Left cardiac atrium (tissue), 4 donors: ENCODE measurements at places on chromosomes 6 and 20. TPM values are rescaled to one million over a fixed set of nuclear protein-coding genes. Genes with fewer than 3 reads are reported as not detected.
A peak's percentile ranks its signal among the peaks of the same experiment; 100 is the strongest.

The CST7 gene
- total RNA-seq: 2.7 TPM

The BAK1 gene
- total RNA-seq: 17.6 TPM

The NR2E1 gene
- not detected for total RNA-seq

GRCh38 chr6:51805517-51805916 lies 281.9 kb downstream of the PKHD1 start:
- DNase-seq: no peak

- no peak for DNase-seq
Measured at GRCh38 chr20:24983896-24984295, 8.7 kb downstream of the APMAP start.

- DNase-seq: no peak
Measured at GRCh38 chr20:50095476-50096078, 17.4 kb downstream of the UBE2V1 start.

- no peak for DNase-seq
Measured at GRCh38 chr20:47167846-47168245, 188.7 kb downstream of the ZMYND8 start.

DNA sequence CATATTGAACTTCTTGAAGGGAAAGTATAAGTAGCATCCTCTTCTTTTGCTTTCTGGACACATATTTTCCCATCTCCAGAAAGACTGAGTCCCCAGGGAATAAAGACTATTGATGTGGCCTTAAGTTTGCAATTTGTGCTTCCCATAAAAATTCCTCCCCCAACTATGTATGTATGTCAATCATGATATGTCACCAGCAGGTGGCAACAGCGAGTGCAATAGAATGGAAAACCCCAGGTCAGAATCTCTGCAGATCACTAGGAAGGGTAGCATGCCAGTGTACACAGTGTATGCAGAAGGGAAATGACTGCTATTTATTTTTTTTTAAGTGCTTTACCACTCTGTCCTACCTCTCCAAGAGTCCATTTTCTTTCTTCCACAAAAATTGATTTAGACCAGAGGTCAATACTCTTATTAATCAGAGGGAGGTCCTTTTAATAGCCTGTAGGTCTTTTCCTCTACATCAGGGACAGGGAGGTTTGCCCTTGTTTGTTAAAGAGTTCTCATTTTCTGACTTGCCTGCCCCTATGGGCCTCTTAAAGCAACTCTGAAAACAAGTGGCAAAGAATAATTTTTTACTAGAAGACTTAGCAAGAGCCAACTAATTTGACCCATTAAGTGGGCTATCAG lies 61.4 kb downstream of the BMP2 start:
- peak; percentile 74 for DNase-seq

- no peak for DNase-seq
Measured at GRCh38 chr20:62117362-62117646, 5.0 kb upstream of the LSM14B start.
